ENCODE measurements at places on chromosomes 3 and 15.
A peak's percentile ranks its signal among the peaks of the same experiment; 100 is the strongest.

DNA sequence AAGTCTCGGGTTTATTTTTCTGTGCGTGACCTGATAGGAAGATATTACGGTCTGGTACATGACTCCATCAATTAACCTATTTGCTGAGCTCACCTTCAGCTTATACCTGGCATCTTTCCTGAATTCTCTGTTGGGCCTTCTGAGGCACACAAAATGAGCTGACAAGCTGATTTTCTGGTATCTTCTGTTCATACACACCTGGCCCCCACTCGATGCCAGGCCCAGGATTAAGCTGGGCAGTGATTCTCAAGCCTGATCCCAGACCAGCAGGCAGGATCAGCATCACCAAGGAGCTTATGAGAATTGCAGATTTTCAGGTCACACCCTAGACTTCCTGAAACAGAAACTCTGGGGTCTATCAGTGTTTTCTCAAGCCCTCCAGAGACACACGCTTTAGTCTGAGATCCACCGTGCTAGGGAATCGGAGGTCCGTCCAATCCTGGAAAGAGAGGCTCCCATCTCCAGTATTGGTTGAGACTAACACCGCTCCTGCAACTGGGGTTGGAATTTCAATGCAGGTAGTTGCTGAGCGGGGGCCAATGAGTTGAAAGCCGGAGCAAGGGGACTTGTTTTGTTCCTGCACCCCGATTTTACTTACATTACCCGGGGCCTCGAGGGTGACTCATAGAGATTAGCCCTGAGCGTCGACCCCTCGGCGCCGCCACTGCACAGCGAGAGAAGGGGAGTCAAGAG, 636 bp upstream of the EIF1B start:
- DNase-seq, result no peak

- no peak for DNase-seq
Observed at GRCh38 chr3:14899993-14900618, 47.3 kb upstream of the NR2C2 start.

GRCh38 chr15:83207009-83207659, 489 bp downstream of the HDGFL3 start:
- peak; percentile 35 for DNase-seq

- DNase-seq, result peak; percentile 43
Observed at GRCh38 chr3:107810171-107811071, 280.4 kb downstream of the CD47 start.

- no peak for DNase-seq
Observed at GRCh38 chr3:153404157-153404556, 242.1 kb downstream of the RAP2B start.

- no peak for DNase-seq
Observed at GRCh38 chr15:44325568-44325967, 37.0 kb downstream of the GOLM2 start.

GRCh38 chr3:126464997-126465396, 10.7 kb downstream of the ZXDC start:
- DNase-seq, result no peak

Data from HCEC 1CT (cell line).